ENCODE measurements at places on chromosomes 5 and 9.

GRCh38 chr5:40976836-40977235, 67.5 kb downstream of the C7 start:
- no peak for DNase-seq

DNA sequence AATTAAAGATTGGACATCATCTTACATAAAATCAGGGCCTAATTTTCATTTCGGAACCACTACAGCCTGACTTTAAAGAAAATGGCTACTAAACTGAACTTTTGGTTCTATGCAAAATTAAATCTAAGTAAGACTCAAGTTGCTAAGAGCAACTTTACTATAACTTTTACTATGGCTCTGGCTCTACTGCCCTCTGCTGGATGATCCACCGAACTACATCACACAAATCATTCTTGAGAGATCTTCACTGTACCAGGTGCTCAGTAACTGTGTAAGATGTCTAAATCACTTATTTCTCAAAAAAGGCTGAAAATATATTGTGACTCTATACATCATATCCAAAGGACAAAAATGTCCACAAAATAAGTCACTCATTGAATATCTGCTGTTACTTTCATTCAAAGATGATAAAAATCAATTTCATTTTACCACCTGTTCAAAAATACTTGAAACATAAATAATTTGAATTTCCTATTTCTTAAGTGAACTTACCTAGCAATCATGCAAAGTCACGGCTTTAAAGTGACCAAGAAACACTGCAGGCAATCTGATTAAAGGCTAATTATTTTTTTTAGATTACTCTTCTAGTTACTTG, 13.5 kb downstream of the MOCS2 start:
- DNase-seq: peak; percentile 46

- DNase-seq: no peak
These were observed 126.4 kb downstream of the DOCK2 start for GRCh38 chr5:169763376-169764017.

- DNase-seq: no peak
These were observed 75.4 kb upstream of the ARAP3 start for GRCh38 chr5:141757402-141757801.

GRCh38 chr5:14793851-14794250, 77.7 kb downstream of the ANKH start:
- DNase-seq: no peak

DNA sequence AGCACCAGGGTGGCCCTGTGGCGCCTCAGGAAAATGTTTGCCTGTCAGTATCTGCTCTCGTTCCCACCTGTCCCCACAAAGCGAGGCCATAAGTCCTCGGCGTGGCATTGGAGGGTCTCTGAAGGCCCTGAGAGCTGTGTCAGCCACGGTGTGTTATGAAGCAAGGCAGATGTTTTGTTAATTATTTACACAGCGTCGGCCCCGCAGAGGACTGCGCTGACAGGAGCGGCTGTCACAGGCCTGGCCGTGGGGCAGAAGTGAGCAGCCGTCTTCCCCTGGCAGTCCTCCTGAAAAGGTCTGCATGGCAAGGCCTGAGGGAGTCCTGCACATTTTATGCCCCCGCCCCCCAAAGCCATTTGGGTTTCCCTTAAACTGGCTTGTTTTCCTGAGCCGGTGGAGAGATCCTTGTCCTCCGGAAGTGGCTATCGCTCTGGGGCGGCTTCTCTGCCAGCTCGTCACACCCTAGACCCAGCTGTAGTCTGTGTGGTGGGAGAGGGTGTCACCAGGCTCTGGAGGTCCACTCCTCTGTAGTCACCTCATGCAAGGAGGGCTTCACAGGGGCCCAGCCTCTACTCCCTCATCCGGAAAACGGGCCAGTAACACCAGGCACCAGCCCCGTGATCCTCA, 6.2 kb downstream of the NEK6 start:
- DNase-seq: no peak

DNA sequence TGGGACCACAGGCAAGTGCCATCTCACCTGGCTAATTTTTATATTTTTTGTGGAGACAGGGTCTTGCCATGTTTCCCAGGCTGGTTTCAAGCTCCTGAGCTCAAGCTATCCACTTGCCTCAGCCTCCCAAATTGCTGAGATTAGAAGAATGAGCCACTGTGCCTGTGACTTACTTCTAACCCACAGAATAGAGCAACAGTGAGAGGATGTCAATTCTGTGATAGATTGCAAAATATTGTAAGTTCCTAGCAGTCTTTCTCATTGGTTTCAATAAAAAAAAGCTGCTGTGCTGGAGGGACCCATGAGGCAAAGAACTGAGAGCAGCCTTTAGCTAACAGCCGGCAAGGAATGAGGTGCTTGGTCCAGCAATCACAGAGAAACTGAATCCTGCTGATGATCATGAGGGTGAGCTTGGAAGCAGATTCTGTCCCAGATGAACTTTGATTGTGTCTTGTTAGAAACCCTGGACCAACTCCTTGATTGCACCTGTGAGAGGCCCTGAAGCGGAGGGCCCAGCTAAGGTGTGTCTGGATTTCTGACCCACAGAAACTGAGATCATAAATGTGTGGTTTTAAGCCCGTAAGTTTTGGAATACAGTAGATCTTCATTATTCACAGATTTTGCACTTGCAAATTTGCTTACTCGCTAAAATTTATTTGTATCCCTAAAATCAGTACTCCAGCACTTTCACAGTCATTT, 149.7 kb downstream of the GCNT1 start:
- DNase-seq: no peak

DNA sequence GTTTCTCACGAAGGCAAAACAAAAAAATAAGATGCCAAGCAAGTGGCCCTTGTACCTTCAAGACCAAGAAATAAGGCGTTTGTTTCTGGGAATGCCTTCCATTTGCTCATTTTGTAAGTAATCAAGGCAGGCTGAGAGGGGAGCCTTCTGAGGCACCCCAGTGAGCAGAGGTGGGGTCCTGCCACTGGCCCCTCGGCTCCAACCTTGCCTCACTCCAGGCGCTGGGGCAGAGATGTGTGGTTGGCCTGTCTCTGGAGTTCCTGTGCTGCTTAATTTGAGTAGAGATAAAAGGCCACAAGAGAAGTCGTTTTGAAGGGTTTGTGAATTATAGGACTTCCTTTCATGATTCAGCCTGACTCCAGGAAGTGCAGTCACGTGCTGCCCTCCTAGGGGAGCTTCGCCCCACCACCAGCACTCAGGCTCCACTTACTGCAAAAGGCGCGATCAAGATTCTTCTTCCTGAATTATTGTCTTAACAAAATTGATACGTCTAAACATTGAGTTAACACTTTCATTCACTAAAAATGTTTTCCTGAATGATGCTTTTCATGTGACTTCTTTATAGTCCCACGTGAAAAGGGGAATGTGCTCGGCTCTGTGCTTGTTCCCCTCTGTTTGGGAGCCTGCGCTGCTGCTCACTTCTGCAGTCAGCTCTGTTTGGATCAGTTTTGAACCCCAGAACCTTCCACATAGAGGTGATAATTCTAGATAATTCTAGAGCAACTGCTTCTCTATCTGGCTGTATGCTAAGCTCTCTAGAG, 13.7 kb downstream of the SYK start:
- no peak for DNase-seq

DNA sequence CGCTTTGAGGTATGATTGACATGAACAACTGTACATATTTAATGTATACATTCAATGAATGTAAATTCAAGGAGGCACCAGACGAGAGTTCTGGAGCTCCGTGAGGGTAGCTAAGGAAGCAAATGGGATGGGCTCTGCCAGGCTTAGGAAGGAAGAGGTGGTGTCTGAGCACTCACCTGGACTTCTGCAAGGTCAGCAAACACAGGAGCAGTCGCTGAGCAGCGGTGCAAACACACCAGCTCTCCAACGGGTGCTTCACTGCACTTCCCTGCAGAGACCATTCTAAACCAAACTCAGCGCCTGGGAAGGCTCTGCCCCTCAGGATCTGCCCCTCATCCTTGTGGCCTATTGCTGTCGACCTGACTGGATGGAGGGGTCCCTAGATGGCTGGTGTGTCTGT, 101.5 kb downstream of the COL23A1 start:
- no peak for DNase-seq

GRCh38 chr5:17258431-17258830, 41.0 kb downstream of the BASP1 start:
- DNase-seq: no peak

DNA sequence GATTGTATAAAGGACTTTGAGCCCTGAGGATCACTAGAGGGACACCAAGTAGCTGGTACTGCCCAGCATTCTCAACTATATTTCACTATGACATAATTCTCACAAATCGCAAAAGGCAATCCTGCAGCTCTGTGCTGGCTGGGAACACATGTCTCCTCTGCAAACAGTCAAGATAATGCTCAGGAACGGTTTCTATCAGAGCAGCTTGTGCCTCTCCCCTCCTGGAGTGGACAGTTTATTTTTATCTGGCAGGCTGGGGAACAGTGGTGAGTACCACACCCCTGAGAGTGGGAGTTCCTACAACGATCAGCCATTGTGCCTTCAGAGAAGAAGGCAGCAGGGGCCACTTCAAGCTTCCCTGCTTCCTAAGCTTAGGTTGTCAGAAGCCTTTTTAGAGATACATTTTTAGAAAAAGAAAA, 65.8 kb downstream of the ERAP1 start:
- no peak for DNase-seq

DNA sequence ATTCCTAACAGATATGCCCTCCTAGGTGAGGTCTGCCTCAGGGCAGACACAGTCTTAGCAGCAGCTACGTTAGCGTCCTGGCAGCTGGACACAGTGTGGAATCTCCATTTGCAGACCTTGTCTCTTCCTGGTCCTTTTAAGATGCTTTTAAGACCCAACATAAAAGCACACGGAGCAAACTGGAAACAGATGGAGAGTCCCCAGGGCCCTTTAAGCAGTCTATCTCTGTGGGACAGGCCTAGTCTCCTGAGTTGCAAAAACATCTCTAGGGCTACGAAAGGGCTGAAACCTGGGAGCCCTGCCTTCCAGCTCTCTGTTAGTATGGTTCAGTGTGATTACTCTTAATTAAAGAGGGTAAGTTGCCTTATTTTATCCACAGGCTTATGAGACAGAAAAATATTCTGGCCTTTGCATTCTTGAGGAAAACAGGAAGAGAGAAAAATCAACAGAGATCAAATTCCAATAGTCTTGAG, 66.0 kb upstream of the GNA14 start:
- no peak for DNase-seq

GRCh38 chr5:124905256-124906130, 159.1 kb upstream of the ZNF608 start:
- no peak for DNase-seq

GRCh38 chr9:86578722-86579121, 224.5 kb upstream of the TUT7 start:
- DNase-seq: no peak

GRCh38 chr5:150315245-150315644, 12.5 kb upstream of the ARSI start:
- DNase-seq: no peak

DNA sequence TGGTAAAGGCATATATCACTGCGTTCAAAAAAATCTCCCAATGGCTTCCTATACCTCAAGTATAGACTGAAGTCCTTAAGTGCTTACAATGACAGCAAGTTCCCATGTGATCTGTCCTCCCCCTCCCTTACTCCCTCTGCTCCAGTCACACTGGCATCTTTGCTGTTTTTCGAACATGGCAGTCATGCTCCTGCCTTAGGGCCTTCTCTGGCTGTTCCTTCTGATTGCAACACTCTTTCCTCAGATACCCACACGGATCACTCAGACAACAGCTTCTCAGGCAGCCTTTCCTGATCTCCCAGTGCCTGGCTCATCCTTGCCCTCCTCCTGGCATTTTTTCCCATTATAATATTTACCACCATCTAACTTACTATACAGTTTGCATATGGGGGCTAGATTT, 232.8 kb downstream of the ARHGEF28 start:
- no peak for DNase-seq

DNA sequence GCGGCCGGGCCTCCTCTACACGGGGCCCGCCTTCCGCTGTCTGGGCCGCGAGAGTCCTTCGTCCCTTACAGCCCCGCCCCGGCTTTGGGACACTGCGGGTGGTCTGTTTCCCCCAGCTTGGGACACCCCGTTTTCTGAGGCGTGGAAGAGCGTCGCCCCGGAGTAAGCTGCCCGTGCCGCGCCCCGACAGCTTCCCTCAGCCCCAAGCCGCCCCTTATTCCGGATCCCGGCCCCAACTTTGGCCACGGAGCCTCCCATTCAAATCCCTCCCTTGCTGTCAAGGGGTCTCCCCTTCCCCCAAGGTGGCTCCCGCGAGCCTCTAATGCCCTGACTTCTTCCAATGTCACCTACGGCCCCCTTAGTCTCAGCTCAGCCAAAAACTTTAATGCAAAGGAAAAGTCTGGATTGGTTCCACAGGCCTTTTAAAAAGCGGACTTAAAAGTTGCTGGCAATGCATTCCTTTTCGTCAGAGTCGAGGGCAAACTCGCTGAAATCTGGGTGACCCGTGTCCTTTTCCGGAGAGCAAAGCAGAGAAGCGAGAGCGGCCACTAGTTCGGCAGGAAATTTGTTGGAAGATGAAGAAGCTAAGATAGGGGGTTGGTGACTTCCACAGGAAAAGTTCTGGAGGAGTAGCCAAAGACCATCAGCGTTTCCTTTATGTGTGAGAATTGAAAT, 19.8 kb downstream of the EXOSC2 start:
- no peak for DNase-seq
